Bladder microvascular endothelial cell (primary cell): ENCODE measurements at places on chromosomes 3 and 15. TPM values are rescaled to one million over a fixed set of nuclear protein-coding genes. Genes with fewer than 3 reads are reported as not detected.

Gene KLF15
- total RNA-seq: 0.49 and 1.7 TPM in 2 replicates

Gene ACKR2
- total RNA-seq: 0.16 and 6.9 TPM in 2 replicates

Gene ARNT2
- under 0.01 and 0.44 TPM in 2 replicates for total RNA-seq

Gene UBAP1L
- total RNA-seq: 0.65 and 3.7 TPM in 2 replicates

Gene EPHB3
- under 0.01 TPM in 2 replicates for total RNA-seq

Gene ACP3
- total RNA-seq: not detected in 2 replicates

Gene FES
- total RNA-seq: 57.5 and 97.1 TPM in 2 replicates

Gene SLC30A4
- total RNA-seq: 4.5 and 7.9 TPM in 2 replicates

Gene EHD4
- 92.9 and 130 TPM in 2 replicates for total RNA-seq

Gene ANKDD1A
- total RNA-seq: 1.8 and 3.9 TPM in 2 replicates

Gene ZNF860
- total RNA-seq: 1.5 and 1.8 TPM in 2 replicates

Gene ARL6
- total RNA-seq: 4.7 and 5.0 TPM in 2 replicates
